ENCODE measurements at places on chromosomes 1 and 21.
A peak's percentile ranks its signal among the peaks of the same experiment; 100 is the strongest.

GRCh38 chr1:75328691-75329090 is 194.5 kb downstream of the LHX8 start:
- DNase-seq: no peak

DNA sequence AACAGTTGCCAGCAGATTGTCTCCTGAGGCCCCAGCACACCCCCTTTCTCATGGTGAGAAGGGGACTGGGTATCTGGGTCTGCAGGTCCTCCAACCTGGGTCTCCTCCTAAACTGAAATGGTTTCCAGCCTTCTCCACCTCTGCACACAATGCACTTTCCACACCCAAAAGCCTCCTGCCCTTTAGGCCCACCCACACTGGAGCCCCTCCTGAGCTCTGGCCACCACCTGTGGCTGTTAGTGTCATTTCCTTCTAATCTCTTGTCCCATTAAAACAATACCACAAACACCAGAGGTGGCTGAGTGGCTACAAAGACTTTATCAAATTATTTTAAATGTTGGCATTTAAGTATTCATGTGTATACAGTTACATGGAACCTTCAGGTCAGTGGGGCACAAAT is 11.5 kb downstream of the GPR3 start:
- DNase-seq: no peak

DNA sequence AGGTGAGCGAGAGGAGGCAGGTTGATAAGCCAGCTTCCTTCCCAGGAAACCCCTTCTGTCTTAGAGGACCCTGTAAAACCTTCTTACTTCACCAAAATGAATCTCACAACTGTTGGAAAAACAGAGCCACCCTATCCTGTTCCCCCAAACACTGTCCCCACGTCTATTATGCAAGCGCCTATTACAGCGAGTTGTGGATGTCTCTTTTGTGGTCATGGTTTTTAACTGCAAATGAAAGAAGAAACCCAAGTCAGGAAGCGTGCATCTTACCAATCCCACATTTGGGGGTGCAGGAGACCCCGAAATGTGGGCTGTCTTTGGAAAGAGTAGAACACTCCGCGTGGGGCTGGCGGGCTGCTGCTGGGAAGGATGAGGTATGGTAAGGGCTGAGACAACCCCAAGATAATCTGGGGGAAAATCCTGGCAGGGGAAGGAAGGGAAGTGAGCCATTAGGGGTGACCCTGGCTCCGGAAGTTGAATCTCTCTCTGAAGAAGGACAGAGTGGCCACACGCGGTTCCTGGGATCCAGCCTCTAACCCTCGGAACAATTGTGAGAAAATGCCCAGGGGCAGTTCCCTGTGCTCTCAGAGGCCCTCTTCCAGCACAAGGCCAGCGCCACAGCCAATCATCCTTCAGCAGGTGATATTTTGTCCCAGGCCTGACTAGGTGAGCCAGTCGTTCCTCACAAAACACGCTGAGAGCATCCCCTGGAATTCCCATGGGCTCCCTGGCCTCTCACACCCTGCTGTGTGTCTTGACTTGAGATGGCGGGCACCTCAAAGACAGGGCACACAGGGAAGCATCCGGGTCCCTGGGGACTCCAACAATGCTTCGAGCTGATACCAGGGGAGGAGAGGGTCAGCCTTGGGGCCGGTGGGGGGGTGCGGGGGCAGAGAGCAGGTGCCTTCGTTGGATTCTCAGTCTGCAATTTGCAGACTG is 168.5 kb upstream of the IRF2BP2 start:
- no peak for DNase-seq

DNA sequence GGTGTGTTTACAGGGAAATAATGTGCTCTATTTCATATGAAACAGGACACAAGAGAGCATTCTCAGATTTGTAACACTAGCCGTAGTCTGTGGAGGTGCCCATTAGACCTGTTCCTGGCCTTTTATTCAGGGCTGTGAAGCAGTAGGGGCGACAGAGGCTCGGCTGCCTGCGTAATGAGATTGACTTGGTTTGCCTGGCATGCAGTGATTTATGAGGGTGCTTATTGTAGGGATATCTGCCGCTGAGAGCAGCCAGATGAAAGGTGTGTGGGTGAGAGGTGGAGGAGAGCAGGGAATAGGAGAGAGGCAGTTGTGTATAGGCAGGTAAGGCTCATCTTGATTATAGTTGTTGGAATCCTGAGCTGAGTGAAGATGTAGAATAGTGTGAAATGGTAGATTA is 51.3 kb downstream of the DNAJC6 start:
- DNase-seq: no peak

GRCh38 chr21:17793246-17794123 is 25.7 kb downstream of the C21orf91 start:
- peak; percentile 42 for DNase-seq

DNA sequence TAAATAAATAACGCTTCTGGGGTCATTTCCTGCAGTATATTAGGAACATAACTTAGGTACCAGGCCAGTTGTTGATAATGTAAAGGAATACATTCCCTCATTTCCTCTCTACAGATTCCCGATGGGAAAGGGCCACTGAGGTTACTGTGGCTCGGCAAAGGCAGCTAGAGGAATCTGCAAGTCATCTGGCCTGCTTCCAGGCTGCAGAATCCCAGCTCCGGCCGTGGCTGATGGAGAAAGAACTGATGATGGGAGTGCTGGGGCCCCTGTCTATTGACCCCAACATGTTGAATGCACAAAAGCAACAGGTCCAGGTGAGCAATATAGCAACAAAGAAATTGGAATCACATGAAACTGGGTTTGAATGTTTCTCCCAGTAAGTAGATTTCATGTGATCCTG is 109.6 kb upstream of the BMP8A start:
- DNase-seq: no peak

DNA sequence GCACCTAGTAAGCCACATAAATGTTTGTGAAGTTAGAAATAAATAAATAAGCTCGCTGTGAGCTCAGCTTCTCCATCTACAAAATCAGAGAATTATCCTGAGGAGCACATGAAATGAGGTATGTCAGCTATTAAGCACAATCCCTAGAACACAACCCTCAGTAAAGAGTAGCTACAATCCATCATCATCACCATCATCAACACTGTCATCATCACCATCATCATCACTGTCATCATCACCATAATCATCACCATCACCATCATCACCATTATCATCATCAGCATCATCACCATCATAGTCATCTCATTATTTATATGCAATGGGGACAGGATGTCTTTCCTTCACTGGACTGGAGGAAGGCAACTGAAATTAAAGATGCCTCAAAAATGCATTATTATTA is 189.6 kb downstream of the NPHP4 start:
- DNase-seq: no peak

GRCh38 chr1:23613191-23614031 is 54.1 kb upstream of the ID3 start:
- no peak for DNase-seq

DNA sequence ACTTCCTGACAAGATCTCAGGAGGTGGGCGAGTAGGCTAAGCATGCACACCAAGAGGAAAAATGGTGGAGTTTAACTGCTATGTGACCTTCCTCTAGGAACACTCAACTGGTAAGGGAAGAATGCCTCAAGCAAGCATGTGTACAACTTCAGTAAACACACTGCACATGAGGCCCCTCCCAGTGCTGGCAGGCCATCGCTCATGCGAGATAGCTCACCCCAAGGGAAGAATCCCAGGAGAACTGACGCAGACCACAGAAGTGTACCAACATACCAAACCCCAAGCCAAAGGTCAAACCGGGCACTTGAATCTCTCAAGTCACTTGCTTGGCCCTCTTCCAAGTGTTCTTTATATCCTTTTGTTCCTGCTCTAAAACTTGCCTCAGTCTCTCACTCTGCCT is 40.5 kb upstream of the GALNT2 start:
- no peak for DNase-seq

DNA sequence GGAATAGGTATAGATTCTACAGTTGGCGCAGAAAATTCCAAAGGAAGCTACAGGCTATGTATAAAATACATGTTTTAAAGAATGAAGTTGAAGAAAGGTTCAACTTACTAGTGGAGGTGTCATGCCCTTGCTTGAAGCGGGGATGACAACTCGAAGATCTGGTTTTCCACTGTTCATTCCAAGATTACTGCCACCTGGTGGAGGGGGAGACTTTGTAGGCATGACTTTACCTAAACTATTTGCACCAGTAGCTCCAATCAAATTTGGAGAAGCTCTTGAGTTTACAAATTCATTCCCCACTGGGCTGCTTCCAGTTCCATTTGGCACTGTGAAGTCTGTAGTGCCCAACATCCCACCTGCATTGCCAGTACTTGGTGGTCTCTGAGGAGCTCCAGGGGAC is 81.7 kb downstream of the AXDND1 start:
- DNase-seq: no peak

- no peak for DNase-seq
Observed at GRCh38 chr1:9078752-9079500, 9.5 kb upstream of the SLC2A5 start.

DNA sequence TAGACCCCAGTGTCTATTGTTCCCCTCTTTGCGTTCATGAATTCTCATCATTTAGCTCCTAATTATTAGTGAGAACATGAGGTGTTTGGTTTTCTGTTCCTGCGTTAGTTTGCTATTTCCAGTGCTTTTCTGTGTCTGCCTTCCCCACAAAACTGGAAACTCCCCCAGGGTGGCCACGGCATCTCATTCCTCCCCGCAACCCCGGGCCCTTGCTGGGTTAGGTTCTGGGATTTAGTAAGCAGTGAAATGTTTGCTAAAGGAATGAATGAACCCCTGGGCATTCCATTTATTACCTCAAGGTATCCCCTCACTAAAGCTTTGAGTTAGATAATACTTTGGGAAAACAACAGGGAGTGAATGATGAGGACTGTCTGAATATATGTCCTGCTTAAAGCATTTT is 142.9 kb downstream of the GLUL start:
- no peak for DNase-seq

GRCh38 chr1:23594149-23594907 is 35.0 kb upstream of the ID3 start:
- no peak for DNase-seq

GRCh38 chr1:51093581-51093980 is 8.4 kb upstream of the C1orf185 start:
- DNase-seq: peak; percentile 29

- no peak for DNase-seq
Observed at GRCh38 chr21:14054682-14055081, 156.1 kb downstream of the LIPI start.

GRCh38 chr1:58165073-58165472 is 381.5 kb downstream of the OMA1 start:
- peak; percentile 2 for DNase-seq

DNA sequence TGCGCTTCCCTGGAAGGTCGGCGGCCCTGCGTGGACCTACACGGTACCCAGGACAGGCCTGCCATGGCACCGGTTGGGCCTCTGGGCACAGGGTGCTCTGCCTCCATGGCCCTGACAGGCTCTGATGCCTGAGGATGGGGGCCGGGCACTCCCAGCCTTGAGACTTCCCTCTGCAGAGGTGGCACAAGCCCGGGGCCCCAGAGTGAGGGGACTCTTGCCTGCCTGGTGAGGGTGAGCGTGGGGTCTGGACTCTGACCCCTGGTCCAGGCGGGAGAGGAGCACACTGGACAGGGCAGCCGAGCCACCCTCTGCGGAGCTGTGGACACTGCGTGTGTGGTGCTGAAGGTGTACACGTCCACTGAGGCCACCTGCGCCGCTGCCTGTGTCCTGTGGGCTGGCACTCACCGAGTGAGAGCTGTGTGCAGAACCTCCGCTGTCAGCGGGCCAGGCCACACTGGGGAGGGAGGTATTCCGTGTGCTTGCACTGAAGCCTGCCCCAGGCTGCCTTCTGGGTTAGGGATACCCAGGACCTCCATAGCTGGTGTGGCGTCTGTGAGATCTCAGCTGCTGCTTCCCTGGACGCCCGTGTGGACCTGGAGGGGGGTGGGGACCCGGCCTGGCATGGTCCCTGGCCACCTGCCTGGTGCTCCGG is 10.4 kb downstream of the SKI start:
- no peak for DNase-seq

DNA sequence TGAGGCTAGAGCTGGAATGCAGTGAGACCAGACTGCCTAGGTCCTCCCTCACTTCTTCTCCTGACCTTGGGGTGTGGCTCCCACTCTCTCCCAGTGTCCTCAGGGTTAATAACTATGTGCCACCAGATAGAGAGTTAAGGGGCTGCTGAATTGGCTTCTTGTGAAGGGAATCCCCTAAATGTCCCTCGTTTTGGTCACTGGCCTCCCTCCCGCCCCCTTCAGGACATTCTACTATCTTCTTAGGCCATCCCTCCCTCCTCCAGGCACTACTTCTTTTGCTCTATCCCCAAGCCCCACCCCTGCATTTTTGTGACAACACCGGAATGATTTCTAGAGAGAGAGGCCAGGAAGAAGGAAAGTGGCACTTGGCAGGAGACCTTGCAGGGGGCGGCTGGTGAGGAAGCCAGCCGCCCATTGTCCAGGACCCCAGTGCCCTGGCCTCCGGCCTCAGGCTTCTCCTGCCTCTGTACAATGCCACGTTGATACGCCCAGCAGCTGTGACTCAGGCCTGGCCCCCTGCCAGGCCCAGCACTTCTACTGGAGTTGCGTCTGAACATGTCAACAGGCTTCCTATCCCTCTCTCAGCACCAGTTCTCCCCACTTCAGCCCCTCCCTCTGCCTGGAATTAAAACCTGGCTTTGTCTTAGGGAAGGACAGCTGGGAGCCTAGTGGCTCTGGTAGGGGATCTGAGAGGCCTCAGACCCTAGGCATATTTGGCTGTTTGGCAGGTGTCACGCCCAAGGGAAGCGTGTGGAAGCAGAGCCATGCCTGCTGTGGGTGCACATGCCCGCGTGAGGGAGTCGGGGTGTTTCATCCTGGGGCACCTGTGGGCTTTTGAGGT is 9.1 kb downstream of the LMNA start:
- peak; percentile 97 for DNase-seq

DNA sequence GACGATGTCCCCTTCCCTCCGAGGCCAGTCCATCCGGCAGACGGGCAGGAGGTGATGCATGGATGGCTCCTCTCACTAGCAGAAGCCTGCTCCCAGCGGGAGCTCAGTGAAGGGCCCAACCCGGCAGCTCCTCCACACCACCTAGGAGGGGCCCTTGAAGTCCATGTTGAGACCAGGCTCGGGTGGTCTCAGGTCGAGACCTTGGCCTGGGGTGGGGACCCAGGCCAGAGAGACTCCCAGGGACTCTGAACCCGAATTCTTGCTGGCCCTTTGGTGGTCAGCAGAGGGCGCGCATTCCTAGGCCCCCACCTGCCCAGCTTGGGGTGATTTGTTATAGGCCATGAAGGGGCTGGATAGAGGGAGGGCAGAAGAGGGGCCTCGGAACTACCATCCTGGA is 642 bp upstream of the NT5C1A start:
- DNase-seq: no peak

GRCh38 chr1:211589782-211590721 is 11.1 kb upstream of the SLC30A1 start:
- peak; percentile 66 for DNase-seq

GRCh38 chr1:39378377-39378776 is 113.1 kb upstream of the BMP8A start:
- no peak for DNase-seq

DNA sequence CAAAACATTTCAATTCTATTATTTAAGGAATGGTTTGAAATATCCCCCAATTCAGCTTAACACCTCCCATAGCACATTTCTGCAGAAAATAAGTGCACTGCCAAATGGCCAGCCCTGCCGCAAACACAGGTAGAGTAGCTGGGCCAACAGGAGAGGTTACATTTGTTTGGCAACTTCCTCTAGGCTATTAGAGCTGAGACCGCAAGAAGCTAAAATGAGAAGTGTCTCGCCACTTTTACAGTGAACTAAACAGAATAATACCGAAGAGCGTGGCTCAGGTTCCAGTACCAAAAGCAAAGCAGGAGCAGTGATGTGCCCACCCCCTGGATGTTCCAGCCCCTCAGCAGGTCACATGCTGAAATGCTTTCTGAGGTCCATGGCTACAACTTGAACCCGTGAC is 154.5 kb upstream of the PKN2 start:
- no peak for DNase-seq

GRCh38 chr1:159829822-159830465 is 3.3 kb downstream of the SLAMF8 start:
- DNase-seq: peak; percentile 87

Measured in fibroblast of skin of abdomen (primary cell).